ENCODE measurements at places on chromosomes 4 and X.

DNA sequence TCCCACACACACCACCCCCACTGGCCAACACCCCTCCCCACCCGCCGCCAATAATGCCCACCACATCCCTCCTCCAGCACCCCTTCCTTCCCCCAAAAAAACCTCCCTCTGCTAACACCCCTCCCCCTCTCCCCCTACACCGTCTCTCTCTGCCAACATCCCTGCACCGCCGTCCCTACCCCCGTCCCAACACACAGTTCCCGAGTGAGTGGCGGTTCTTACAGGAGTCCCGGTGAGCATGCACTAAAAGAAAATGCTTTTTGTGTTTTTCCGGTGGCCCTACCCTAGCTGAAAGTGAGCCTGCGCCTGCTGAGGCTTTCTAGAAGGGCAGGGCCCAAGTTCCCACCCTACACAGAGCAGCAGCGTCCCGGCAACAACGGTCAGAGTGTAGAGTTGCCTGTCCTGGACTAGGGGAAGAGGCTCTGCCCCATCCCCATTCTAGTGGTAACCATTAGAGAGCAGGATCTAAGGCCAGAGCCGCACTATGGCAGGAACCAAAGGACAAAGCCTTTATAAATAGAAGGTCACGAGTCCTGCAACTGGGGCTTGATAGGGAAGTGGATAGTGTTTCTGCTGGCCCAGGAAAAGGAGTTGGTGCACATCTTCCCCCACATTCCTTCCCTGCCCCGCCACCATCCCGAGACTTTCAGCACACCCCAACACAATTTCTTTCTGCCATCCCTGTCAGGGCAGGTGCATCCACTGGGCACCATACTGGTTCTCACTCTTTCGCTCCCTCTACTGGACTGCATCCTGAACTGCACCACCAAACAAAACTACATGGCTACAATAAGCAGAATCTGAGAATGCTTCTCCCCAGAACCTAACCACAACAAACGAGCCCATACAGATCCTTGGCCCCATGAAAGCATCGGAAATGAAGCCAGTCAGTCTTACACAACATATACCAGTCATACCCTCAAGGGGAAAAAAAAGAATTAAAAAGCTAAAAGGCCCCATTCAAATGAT is 78.1 kb upstream of the PAGE3 start:
- DNase-seq, result no peak

- DNase-seq, result no peak
Measured at GRCh38 chrX:40406330-40406859, 174.4 kb upstream of the ATP6AP2 start.

DNA sequence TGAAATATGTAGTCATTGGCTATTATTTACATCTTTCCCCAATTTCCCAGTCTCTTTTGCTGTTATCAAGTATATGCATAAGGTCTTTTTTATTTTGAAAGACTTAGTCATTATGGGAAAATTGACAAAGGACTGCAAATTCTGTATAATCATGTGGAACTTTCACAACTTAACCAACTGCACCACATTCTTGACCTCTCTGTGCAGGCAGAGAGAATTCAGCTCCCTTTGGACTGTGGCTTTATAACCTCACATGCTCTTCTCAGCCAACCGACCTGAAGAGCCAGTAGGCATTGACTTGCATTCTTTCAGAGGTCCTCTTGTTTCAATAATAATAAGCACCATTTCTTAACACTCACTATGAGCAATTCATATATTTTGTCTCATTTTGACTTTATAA is 66.9 kb downstream of the ANXA3 start:
- no peak for DNase-seq

GRCh38 chrX:142251680-142252079 is 46.6 kb upstream of the MAGEC2 start:
- DNase-seq, result no peak

DNA sequence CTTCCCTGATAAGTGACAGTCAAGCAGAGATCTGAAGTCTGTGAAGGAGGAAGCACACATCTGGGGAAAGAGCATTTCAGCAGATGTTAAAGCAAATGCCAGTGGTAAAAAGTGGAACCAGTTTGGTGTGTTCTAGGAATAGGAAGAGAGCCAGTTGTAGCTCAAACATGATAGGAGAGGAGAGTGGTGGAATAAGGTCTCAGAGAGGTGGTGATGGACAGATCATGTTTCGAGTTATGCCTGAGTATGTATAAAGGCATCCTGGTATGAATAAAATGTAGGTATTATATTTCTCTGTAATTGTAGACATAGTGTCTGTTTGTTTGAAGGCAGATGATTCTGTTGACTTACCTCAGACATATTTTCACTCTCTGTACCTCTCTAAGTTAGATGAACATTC is 89.1 kb downstream of the LARP7 start:
- no peak for DNase-seq

GRCh38 chr4:125101719-125102118 is 213.0 kb upstream of the FAT4 start:
- DNase-seq, result no peak

DNA sequence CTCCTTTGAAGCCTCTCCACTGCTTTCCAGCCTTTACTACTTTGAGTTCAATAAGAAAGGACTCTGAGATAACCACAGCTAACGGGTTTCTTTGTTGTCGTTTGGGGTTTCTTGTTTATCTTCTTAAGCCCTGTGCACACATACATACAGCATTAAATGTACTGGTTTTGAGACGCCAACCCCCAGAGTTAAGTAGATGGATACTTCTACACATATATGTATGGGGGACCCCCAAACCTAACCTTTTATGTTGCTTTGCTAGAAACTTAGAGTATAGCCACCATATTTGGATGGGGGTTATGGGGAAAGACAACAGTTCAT is 697 bp downstream of the CEP135 start:
- DNase-seq, result no peak

- DNase-seq, result peak; percentile 16
Measured at GRCh38 chr4:145619639-145619996, 433 bp downstream of the MMAA start.

DNA sequence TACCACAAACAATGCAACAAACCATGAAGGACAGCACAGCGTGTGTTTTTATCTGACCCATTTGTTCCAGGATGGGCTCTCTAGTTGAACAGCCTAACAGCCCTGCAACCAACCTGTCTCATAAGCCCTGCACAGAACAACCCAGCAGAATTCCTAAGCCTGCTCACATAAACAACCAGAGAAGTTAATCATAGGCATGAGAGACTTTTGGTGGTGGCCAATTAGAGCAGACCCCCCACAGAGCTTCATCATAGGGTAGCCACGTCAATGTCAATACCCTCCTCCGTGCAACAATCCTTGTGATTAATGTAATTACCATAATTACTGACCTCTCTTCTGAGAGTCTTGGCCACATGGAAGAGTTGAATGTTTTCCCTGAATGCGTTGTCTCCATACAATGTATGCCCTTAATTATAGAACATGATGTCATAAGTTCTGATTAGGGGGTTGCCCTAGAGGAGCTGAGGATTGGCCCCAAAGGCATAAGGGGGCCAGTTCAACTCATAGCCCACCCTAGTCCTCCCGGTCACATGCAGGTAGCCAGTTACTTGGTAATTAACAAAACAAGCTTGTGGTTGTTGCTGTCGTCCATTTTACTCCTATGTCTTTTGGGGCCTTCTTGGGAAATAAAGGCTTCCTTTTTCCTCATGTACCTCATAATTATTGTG is 92.7 kb downstream of the SYNPO2 start:
- DNase-seq, result no peak

DNA sequence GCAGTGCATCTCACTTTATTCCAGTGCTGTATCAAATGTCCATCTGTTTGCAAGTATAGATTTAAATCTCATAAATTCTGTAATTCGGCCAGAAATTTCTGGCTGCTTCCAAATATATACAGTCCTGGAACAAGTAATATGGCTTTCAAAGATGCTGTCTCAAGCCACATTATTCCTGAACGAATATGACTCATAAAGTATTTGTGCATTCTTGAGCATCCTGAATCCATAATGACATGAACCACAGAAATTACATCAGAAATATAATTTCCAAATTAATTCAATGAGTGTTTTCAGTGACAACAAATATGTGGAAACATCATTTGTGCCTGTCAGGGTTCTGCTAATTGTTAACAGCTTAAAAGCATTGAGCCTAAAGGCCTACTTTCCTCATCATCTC is 140.9 kb upstream of the HPGD start:
- no peak for DNase-seq

DNA sequence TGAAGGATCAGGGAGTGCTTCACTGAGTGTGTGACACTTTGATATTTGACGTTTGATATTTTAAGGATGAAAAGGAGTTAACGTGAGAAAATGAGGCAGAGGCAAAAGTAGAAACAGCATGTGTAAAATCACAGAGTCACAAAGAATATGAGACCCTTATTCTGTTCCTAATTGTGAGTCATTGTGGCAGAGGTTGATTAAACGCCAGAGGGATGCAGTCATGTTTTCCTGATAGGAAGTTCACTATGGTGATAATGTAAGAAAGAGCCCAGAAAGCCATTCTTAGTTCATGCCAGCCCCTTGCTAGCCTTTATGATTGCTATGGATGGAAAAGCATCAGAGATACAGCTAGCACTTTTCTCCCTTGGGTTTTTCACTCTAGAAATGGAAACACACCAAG is 33.5 kb upstream of the IGSF1 start:
- no peak for DNase-seq

GRCh38 chr4:143558823-143559756 is 45.6 kb downstream of the SMARCA5 start:
- DNase-seq, result no peak

GRCh38 chr4:76305971-76306881 is at the start of gene STBD1:
Gene STBD1, plus strand, starts transcription at chr4:76306733. Its CDS starts 37 bp downstream, at chr4:76306770.
- DNase-seq, result peak; percentile 48

DNA sequence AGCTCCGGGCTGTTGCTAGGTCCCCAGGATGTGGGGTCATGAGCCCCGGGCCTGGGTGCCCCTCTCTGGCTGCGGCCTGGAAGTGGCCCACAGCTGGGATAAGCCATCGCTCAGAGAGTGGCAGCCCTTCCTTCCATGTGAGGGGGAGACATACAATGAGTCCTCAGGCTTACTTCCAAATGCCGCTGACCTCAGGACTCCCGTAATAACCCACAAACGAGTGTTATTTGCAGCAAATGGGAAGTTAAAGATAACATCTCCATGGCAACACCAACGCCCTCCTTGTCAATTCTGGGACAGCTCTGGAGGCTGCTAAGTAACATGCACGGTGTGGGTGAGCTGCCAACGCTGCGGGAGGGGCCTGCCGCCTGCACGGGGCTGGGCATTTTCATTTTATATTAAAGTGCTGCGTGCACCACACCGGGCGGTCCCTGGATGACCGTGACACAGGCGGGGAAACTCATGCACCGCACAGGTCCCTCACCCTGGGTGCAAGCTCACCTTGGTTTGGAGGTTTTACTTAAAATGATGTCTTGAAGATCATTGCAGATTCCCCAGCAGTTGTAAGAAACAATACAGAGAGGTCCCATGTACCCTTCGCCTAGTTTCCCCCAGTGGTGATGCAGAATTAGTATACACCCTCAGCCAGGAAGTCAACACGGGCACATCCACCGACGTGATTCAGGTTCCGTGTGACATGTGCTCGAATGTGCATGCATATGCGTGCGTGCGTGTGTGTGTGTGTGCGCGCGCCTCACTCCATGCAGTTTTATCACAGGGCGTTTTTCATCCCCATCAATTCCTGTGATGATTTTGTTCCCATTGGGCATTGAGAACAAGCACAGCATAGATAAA is 79.4 kb downstream of the ABLIM2 start:
- DNase-seq, result no peak

- no peak for DNase-seq
Measured at GRCh38 chr4:175330236-175330635, 412.1 kb downstream of the ADAM29 start.

DNA sequence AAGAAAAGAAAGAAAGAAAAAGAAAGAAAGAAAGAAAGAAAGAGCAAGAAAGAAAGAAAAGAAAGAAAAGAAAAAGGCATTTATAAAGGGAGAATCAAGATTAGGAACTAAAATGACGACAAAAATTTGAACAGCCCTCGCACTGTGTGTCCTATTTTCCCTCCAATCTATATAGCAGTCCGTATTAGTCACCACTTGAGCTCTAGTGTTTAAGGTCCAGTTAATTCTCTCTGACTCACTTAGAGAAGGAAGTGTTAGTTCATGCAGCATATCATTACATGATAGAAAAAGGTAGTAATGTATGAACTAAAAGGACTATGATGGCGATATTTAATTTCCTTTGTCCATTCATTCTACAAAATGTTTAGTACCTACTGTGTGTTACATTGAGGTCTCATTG is 122.7 kb downstream of the CBLL2 start:
- no peak for DNase-seq

DNA sequence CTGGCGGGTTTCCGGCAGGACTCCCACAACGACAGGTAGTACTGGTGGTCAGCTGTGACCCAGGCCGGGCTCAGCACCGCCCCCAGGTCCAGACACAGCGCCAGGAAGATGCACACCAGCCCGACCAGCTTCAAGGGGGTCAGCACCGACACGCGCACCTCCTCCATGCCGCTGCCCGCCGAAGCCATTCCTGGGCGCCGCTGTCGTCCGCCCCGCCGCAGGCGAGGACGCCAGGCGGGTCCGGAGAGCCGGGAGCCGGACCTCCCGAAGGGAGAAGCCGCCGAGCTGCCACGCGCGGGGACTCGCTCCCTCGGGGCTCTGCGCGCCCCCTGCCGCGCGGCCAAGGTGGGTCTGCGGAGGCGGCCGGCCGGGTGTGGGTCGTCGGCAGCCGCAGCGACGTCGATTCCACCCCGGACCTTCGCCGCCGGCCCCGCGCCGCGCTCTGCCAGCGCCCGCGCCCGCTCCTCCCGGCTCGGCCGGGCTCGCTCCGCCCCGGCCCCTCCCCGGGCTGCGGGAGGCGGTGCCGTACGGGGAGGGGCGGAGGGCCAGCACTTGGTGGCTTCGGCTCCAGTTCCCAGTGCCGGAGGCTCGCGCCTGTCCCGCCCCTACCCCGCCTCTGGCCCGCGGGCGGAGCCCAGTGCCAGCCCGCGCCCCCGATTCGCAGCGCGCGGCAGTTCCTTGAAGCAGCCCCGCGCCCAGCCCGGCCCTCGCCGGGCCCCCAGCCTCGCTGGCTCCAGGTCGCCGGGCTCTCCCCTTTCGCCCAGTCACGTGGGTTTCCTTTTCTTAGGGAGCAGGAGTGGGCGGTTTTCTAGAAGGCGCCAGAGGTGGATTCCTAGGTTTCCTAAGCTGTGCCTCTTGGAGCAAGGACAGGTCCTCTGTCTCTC is at the start of gene TMEM47:
TSS of gene TMEM47 (minus strand) at position 444 of the 884 bp plus-strand sequence. CDS start at position 188, 256 bp downstream.
- DNase-seq, result no peak

DNA sequence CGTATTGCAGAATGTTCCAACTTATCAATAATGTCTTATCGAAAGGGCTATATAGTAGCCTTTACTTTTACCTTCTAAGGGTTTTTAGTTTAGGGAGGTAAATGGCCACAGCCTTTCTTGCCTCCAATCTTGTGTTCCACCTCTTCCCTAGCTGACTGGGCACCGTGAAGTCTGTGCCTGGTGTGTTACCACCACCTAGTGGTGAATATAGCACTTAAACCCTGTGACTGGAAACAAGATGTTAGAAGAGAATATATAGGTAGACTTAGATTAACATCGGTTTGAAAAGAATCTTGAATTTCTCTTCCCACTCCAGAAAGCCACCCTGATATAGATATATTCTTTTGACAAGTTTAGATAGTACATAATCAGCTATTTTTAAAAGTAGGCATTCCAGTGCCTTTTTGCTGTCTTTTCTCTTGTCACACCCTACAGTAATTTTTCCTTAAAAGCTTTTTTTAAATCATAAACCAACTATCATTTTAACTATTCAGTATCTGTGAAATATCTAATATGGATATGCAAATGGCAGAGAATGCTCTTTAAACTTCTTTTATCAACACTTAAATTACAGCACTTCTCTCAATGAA is 27.8 kb upstream of the ADH7 start:
- DNase-seq, result no peak

Data from thoracic aorta (tissue), 2 donors.